Glutamatergic neuron (in vitro differentiated cells): ENCODE measurements at places on chromosomes 13 and 19. TPM values are rescaled to one million over a fixed set of nuclear protein-coding genes. Genes with fewer than 3 reads are reported as not detected.

DNA sequence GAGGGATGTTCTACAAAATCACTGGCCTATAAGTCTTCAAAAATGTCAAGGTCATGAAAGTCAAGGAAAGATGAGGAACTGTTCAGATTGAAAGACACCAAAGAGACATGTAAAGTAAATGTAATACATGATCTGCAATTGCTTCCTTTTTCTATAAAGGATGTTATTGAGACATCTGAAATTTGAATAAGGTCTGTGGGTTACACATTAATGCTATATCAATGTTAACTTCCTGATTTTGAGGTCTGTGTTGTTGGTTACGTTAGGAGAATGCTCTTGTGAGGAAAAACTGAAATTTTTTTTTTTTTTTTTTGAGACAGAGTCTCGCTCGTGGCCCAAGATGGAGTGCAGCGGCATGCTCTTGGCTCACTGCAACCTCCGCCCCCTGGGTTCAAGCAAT lies 197.4 kb downstream of the RGCC start:
- DNase-seq, result no peak

GRCh38 chr13:48859272-48860105 lies 116.2 kb upstream of the FNDC3A start:
- no peak for DNase-seq

DNA sequence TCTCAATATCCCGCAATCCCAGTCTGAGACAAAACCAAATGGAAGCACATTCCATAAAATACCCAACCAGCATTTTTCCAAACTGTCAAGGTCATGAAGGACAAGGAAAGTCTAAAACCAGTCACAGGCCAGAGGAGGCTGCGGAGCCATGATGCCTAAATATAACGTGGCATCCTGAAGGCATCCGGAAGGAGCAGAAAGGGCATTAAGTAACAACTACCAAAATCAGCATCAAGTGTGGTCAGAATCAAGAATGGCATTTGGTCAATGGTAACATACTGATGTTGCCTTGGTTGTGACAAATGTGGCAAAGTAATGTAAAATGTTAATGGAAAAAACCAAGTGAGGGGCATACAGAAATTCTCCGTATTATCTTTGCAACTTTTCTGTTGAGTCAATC lies 3.5 kb upstream of the ATF5 start:
- no peak for DNase-seq

DNA sequence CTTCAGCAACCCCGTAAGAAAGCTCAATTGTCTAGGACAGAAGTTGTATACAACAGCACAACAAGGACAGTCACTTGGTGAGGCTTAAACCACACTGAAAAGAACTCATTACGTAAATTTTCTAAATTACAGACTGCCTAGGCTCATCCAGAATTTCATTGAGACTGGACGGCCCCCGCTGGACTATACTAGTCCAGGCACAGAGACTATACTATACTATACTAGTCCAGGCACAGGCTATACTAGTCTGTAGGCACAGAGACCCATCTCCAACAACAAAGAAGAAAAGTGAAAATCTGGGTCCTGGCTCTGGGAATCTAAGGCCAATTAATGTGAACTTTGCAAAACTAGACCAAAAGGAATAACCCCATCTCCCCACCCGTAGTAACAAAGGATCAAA lies 700 bp downstream of the ZNF816 start:
- no peak for DNase-seq

- DNase-seq, result no peak
Observed at GRCh38 chr19:35351411-35352176, 3.9 kb downstream of the FFAR1 start.

GRCh38 chr13:90538063-90538462 lies 809.4 kb upstream of the MIR17HG start:
- no peak for DNase-seq

The CEACAM16 gene
- not detected for total RNA-seq

The CPB2 gene
- not detected for total RNA-seq

The POGLUT2 gene
- total RNA-seq, result 17.5 TPM
